ENCODE measurements at places on chromosomes 16 and 17.

DNA sequence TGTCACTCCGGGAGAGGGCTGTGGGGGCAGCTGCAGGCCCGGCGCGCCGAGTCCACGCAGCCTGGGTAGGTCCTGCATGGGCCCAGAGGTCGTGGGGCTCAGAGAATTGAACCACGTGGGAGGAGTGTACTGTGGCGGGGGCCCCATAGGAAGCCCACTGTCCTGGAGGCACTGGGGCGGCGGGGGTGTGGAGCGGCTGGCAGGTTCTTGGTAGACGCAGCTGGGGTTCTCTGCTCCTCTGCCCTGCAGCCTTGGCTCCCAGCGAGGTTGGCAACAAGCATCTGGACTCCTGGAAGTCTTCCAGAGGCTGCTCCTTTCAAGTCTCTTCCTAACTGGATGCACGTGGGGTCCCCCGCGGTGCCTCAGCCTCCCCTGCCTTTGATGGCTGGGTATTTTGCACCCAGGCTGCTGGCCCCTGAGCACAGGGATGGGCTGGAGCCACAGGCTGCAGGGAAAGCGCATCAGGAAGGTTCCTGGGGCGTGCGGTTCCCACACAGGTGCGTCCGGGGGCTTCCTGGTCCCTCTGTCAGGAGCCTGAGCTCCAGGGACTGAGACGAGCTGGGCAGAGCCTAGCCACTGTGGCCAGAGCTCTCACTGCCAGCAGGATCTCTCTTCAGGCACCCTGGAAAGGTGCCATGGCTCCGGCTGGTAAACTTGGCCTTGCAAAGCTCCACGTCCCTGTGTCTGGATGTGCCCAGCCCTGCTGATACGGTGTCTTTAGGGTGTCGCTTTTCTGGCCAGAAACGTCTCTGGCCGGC, 9.3 kb downstream of the KCTD5 start:
- no peak for DNase-seq

- DNase-seq, result no peak
These were observed 36.7 kb downstream of the TNFRSF13B start for GRCh38 chr17:16935241-16935663.

GRCh38 chr17:79595471-79595870, 15.4 kb downstream of the RBFOX3 start:
- no peak for DNase-seq

DNA sequence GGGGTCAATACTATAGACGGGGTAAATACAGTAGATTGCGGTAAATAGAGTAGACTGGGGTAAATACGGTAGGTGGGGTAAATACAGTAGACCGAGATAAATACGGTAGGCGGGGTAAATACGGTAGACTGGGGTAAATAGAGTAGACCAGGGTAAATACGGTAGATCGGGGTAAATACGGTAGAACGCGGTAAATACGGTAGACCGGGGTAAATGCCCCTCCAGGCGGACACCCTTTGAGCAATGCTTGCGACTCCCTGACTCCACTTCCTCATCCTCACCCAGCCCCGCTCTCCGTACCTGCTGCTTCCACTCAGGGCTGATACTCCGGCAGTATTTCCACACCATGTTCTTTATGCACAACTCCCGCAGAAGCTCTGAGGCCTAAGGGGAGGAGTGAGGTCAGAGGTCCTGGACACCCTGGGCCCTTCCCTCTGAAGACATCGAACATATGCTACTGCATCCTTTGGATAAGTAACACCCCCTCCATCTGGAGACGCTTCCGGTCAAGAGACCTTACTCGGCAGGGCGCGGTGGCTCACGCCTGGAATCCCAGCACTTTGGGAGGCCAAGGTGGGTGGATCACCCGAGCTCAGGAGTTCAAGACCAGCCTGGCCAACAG, 13.3 kb upstream of the CRK start:
- no peak for DNase-seq

GRCh38 chr17:14331225-14331981, 30.5 kb downstream of the HS3ST3B1 start:
- DNase-seq, result no peak
